ENCODE measurements at places on chromosomes 5 and 9.
A peak's percentile ranks its signal among the peaks of the same experiment; 100 is the strongest.

DNA sequence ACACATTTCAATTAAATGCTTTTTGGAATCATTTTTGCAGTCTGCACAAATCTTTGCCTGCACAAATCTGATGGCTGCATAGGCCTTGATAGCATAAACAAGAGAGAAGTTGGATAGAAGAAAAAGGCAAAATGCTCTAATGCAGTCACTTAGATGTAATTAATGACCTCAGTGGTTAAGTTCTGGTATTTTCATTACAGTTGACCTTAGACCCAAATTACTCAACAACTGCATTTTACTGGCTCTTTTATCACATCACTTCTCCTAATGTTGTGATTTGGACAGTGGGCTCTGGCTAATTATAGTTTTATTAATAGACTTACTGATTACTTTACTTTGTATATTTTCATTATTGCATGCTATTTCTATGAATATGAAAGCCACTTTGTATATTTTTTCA lies 34.3 kb downstream of the NTRK2 start:
- no peak for DNase-seq

- peak; percentile 62 for DNase-seq
Observed at GRCh38 chr5:150486402-150487198, 21.3 kb upstream of the NDST1 start.

- no peak for DNase-seq
Observed at GRCh38 chr9:131523086-131523388, 8.0 kb downstream of the UCK1 start.

- DNase-seq: no peak
Observed at GRCh38 chr9:93952784-93953495, 2.2 kb downstream of the BARX1 start.

Data from NCI-H345 (cell line).